CMK (cell line): ENCODE measurements at places on chromosomes 7 and 10.

- DNase-seq: no peak
These were observed 270.1 kb upstream of the TPK1 start for GRCh38 chr7:145106001-145106400.

DNA sequence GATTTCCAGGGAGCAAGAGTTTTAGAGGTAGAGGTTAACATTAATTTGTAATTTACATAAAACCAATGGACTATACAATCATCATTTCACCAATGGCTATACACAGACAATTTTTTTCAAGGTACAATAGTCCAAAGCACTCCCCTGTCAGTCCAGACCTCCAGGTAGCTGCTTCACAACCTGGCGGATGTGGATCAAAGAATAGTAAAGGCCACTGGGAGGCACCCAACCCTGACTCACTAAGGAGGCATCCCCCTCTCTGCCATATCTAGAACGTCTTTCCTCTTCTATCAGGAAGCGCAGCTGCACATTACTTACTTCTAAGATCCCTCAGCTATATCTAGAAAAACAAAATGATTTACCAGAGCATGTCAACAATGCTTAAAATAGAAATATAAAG is 217.7 kb upstream of the AOAH start:
- no peak for DNase-seq

DNA sequence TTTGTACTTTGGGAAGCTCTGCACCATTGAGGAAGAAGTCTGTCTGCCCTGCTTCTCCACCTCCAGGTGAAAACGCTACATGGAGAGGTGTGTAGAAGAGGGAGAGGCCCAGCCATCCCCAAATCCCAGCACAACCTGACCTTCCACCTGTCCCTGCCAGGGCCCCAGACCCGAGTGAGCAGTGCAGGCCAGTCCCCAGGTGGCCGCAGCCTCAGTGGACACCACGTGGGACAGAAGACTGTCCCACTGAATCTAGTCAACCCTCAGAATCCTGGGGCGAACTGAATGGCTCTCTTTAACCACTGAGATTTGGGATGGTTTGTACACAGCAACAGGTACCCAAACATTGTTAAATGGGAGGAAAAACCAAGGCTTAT is 29.9 kb upstream of the GALNTL5 start:
- DNase-seq: no peak

DNA sequence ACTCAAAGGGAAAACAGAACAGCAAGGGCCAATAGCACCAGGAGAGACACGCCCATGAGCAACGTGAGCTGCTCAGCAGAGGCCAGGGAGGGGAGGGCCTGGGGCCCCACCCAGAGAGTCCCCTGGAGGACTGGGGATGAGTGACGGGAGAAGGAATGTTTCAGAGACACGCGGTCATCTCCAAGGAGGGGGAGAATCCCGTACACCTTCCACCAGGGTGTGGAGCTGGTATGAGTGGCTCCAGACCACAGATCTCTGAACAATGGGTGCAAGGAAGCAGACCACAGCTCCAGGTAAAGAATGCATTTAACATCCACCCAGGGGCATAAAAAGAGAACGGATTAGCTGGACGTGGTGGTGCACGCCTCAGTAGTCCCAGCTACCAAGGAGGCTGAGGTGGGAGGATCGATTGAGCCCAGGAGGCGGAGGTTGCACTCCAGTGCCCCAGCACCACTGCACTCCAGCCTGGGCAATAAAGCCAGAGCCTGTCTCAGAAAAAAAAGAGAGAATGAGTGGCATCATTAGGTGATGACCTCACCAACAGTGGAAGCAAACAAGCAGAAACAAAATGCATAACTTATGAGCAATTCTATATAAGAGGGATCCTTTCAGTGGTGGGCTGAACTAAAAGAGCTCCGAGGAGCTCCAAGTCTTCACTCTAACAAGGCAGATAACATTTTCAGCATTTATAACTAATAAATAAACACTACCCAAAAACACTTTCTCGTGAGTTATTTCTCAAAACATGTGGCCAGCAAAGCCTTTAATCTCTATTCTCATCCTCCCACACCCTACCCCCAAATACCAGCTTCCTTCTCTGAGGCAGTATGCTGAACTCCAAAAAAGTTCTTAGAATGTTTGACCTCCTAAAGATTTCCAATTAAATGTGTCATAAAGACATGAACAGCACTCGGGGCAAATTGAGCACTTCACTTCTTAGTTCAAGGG is 12.5 kb downstream of the PSAP start:
- no peak for DNase-seq

GRCh38 chr10:99519690-99520039 is 13.1 kb upstream of the NKX2-3 start:
- DNase-seq: no peak

DNA sequence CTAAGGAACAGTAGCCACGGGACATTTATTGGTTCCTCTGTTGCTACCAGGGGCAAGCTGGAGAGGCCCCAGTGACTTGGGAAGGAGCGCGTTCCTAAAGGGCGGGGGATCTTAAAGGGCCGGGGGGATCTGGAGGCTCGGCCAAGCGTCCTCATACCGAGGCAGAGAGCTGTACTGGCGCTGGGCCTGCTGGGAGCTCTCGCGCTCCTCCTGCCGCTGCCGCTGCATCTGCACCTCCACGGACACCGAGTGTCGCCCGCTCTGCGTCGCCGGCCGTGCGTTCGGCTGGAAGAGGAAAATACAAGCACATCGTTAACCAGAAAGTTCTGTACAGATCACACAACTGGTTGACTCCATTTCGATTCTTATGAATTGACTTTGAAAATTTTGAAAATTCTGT is 695.6 kb downstream of the PARD3 start:
- no peak for DNase-seq

- no peak for DNase-seq
These were observed 45.9 kb downstream of the RAMP3 start for GRCh38 chr7:45203459-45203858.

GRCh38 chr7:121774563-121774962 is 98.4 kb upstream of the PTPRZ1 start:
- DNase-seq: no peak

DNA sequence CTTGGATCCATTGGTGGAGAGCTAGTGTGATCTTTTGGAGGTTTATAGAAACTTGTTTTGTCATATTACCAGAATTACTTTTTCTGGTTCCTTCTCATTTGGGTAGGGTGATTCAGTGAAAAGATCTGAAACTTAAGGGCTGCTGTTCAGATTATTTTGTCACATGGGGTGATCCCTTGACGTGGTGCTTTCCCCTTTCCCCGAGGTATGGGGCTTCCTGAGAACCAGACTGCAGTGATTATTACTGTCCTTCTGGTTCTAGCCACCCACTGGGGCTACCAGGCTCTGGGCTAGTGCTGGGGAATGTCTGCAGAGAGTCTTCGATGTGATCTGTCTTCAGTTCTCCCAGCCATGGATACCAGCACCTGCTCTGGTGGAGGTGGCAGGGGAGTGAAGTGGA is 1030.0 kb downstream of the GRM8 start:
- no peak for DNase-seq

- DNase-seq: no peak
These were observed 99.8 kb downstream of the GSAP start for GRCh38 chr7:77316219-77316978.

GRCh38 chr10:120605410-120605809 is 148.4 kb downstream of the PLPP4 start:
- DNase-seq: no peak

DNA sequence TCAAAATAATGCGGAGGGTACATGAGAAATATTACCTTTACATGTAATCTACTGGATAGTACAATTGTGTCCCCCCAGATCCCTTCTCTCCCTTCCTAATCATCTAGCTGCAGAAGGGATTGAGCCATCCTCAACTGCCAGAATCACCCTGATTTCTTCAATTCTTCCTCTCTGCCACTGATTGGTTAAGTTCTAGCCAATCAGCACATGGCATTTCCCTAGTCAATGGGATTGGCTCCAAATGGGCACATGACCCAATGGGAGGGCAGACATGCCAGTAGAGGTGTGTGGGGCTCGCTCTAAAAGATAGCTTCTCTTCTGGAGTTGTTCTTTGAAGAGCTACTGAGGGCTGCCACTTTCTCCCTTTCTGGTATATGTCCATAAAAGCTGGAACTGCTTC is 20.9 kb upstream of the UBE3C start:
- no peak for DNase-seq

- no peak for DNase-seq
These were observed 999.7 kb downstream of the NRG3 start for GRCh38 chr10:82874671-82875070.

- DNase-seq: no peak
These were observed 146.9 kb upstream of the AKR1E2 start for GRCh38 chr10:4678951-4679671.

GRCh38 chr7:78690174-78690573 is 763.3 kb downstream of the MAGI2 start:
- no peak for DNase-seq

DNA sequence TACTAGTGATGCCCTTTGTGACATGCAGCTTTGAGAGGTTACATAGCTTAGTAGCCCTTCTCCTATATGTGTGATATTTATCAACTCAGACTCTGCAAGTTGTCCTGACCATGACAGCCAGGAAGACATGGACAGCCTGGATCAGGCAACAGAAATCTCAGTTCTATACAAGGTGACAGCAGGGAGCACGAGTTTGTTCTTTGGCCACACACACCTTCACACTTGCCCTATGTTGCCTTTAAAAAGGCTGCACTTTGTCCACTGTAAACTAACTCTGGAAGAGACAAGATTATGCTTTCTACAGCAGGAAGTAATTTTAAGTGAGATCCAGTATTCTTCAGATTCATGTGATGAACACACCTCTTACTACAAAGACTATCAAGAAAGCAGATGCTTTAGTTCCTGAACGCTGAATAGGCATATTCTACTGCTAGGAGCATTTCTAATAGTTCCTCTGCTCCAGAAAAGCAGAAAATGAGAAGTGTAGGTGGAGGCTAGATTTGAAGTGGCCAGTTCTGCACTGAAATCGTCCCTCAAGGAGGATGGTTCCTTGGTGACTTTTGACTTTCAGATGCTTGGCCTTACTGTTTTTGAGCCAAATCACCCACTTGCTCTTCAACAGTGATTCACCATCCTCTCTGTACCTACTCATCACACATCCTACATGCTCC is 239.2 kb downstream of the COBL start:
- no peak for DNase-seq

DNA sequence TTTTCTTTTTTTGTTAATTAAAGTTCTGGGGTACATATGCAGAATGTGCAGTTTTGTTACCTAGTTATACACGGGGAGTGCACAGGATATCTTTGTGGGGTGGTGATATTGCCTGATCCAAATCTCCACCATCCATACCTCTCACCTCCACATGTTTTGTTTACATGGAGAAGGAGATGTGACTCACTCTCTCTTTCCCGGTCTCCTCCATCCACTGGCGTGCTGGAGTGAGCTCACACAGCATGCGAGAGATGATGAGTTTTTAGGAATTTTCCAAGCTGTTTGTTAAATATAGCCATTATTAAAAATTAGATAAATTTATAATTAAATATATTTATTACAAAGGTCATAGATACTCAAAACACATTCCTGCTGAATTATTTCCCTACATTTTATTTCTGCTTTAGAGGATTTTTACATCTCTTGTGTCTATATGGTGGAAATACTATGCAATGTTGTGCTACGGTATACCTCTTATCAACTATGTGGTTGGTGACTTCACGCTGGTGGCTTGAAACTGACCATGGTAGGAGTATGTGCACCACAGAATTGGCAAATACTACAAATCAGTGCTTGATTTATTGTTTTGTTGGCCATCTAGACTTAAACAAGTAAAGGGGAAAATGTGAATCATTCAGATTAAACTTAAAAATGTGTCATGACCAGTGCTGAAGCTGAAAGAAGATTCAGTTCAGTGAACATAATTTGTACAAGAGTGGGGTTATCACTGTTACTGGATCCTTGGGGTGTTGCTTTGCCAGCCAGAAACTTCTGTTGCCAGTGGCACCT is 107.9 kb upstream of the FAM180A start:
- DNase-seq: no peak
